ENCODE measurements at places on chromosomes 1 and 21.

GRCh38 chr1:7912145-7912544, 28.5 kb downstream of the TNFRSF9 start:
- no peak for DNase-seq

DNA sequence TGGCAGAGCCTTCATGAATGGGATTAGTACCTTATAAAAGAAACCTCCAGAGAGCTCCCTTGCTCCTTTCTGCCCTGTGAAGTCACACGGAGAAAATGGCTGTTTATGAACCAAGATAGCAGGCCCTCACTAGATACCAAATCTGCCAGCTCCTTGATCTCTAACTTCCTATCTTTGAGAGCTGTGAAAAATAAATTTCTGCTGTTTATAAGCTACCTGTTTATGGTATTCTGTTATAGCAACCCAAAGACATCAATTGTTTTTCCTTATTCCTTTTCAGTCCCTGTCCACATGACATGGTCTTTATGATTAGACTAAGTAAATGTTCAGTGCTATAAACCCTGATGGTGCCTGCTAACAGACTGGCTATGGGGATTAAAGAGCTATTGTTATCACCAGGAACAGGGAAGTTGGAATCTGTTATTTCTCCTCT, 9.7 kb upstream of the STIL start:
- no peak for DNase-seq

DNA sequence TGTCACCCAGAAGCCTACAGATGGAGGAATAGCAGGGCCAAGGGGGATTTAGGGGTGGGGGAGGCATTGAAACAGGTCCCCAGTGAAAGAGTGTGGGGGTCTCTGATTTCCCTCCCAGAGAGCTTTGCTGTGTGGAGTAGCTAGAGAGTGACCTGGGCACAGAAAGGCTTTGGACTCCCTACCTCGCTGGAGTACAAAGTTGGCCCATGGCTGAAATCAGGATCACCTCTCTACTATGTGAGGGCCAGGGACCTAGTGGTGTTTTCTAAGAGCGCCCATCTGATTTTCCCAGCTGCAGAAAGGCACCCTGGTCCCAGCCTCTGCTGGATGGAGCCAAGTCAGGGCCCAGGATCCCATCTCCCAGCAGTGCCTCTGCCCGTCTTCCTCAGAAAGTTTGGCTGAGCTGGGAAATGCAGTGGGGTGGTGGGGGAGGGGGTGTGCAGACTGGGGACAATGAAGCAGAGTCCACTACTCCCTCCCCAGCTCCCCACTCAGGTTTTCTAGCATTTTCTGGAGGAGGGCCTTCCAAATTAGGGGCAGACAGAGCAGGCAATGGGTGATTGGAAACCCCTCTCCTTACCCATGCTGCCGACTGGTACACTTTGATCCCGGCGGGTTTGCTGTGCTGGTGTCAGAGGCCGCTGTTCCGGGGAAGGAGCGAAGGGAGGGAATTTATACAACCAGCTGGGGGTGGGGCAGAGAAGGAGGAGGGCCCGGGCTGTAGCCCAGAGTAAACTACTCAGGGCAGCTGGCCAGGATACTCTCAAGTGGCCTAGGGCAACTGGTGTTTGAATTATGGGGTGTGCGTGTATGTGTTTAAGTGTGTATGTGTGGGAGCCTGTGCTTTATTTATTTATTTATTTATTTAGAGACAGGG, at the start of gene SELENBP1:
Gene SELENBP1, minus strand, starts transcription at position 648 of the 877 bp plus-strand sequence. Its CDS starts 64 bp downstream, at position 584.
- no peak for DNase-seq

- DNase-seq, result no peak
Observed at GRCh38 chr1:78619032-78619431, 1.2 kb upstream of the IFI44L start.

DNA sequence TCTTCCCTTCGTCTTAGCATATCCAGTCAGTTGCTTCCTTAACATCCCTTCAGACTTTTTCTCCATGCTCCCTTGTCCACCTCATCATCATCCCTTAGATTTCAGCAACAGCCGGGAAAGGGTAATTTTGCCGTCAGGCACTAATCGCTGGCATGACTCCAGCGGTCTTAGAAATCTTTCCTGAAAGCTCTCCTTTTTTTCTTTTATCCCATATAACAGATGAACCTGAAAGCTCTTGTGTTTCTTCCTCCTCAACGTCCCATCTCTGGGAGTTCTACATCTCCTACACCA, 10.4 kb upstream of the BOLA1 start:
- no peak for DNase-seq

DNA sequence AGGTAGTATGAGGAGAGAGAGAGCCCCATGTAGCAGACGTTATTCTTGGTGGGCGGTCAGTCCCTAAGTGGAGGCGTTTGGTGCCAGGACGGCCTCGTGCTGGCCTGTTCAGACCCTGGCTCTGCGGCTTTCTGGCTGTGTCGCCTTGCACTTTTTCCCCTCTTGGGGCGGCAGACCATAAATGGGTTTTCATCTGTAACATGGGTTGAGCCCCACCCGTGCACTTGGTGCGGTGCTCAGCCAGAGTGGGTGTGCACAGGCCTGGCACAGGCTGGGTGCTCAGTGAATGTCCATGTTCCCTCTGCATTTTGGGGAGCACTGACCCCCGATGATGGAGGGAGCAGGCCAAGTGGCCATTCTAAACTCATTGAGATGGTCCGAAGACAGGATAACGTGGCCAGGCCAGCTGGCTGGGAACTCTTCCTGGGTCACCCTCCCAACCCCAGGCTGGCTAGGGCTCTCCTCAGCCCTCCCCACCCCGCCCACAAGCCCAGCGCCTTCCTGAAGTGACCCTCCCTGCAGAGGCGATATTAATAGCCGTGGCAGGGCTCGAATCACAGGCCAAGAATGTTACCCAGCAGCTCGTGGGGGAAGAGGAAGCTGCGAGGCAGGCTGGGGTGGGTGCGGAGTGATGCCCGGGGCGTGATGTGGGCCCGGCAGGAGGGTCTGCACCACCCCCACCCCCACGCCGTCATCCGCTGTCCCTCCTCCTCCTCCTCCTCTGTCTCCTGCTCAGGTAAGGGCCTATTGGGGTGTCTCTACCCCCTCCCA, 78.5 kb downstream of the ARHGEF10L start:
- DNase-seq, result no peak
